ENCODE measurements at places on chromosomes 12 and 14.

GRCh38 chr14:45140661-45141187 lies 5.0 kb downstream of the FANCM start:
- DNase-seq: no peak

GRCh38 chr12:1936406-1937320 lies 18.2 kb upstream of the CACNA2D4 start:
- no peak for DNase-seq

DNA sequence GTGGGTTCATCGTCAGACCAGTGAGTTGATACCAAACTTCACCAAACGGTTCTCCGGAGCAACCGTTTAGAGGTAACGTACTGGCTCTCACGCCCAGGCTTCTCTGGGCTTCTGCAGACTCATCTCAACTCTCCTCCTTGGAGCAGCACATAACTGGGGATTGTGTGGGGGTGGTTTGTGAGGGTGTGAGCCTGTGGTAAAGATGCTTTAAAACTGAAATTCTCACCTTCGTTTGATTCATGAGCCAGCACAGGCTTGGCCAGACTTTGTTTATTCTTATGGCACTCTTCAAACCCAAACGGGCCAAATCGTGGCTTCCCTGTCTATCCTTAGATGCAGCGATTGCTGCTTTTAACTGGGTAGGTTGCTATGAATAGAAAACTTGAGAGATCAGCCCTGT lies 121.3 kb downstream of the SAMD4A start:
- no peak for DNase-seq

GRCh38 chr12:28568118-28568517 lies 377.9 kb downstream of the CCDC91 start:
- no peak for DNase-seq

GRCh38 chr14:89258728-89259273 lies 158.2 kb downstream of the FOXN3 start:
- no peak for DNase-seq

DNA sequence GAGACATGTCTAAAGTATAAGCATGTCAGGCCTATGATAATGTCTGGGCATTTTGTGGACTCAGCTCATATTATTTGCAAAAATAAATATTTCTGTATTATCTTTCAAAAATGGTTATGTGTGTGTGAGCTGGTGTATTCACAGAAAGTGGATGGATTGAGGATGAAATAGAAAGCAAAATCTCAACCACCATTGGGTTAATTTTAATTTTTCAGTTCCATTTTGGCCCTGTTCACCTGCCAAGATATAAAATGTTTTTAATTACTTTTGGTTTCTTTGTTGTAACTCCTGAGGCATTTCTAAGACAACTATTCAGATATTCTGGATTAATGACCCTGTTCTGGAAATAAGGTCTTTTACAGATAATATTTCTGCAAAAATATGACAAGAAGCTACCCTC lies 232.7 kb upstream of the PPFIA2 start:
- no peak for DNase-seq

DNA sequence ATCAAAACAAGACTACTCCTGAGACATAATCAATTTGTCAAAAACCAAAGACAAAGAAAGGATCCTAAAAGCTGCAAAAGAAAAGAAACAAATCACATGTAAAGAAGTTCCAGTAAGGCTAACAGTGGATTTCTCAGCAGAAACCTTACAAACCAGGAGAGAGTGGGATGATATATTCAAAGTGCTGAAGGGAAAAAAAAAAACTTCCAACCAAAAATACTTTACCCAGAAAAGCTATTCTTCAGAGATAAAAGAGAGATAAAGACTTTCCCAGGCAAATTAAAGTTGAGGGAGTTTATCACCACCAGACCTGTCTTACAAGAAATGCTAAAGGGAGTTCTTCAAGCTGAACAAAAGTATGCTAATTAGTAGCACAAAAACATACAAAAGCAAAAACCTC lies 91.9 kb upstream of the PPP2R5C start:
- DNase-seq: no peak

- DNase-seq: no peak
These were observed 274.9 kb downstream of the PAWR start for GRCh38 chr12:79415746-79416435.

DNA sequence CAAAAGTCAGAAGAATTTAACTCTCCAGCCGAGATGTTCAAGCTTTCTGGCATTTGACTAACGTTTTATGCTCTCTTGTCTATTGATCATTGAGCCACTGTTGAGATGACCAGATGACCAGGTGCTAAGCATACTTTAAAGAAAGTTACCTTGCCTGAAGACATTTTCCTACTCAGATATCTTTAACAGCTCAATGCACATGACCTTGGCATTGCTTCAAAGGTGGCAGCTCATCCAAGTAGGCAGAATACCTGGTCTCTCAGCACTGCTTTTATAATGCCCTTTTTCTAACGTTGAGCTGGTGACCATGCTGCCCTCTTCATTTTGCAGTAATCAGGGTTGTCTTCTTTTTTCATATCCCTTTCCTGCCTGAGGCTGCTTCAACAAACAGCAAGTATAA lies 358.1 kb downstream of the RAD51B start:
- DNase-seq: no peak

- no peak for DNase-seq
These were observed 4.4 kb downstream of the CRY1 start for GRCh38 chr12:107088912-107089311.

DNA sequence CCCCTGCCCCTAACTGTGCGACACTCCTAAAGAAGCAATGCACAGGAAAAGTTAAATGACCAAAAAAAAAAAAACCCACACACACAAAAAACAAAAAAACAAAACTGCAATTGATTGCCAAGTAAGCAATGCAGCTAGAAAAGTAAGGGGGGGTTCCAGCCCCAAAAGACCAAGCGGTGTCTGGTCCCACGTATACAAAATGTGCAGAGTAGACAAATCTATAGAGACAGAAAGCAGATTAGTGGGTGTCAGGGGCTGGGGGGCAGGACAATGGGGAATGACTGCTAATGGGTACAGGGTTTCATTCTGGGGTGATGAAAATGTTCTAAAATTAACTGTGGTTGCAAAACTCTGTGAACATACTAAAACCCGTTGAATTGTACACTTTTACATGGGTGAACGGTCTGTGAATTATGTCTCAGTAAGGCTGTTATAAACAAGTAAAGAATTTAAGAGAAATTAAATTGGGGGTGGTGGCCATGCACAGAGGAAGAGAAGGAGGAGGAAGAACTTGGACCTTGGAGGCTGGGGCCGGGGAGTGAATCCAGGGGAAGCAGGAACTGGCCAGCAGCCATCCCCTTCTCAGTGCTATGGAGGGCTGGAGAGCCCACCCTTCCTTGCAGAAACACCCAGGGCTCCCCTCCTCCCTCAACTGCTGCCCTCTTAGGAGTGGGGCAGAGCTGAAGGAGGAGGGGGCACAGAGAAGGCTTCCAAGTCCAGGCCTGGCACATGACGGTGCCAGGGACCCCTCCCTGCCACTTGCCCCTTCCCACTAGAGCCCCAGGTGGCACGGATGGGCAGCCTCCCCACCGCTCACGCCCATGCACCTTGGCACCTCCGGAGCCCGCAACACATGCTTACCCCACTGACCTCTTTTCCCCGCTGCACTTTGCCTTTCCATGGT lies 45.4 kb downstream of the KDM2B start:
- DNase-seq: no peak

- DNase-seq: no peak
These were observed 44.0 kb downstream of the FOXN4 start for GRCh38 chr12:109264943-109265650.

GRCh38 chr14:71333705-71334104 lies 426.4 kb downstream of the PCNX1 start:
- no peak for DNase-seq

DNA sequence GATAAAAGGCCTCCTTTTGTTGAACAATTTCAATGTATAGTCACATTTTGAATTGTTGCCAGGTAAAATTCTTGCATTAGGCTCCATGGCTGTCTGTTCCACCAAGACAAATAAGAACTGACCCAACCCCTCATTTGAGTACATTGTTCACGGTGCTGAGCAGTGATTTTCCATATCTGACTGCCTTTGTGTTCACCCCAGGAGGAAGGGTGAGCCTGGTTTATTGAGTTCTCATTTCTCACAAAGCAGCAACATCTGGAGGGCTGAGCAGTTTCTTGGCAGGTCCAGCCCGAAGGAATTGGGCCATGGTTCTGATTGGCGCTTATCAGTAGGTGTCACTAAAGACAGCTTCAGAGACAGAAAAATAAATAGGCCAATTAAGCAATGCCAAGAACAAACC lies 149.1 kb downstream of the BMP4 start:
- DNase-seq: no peak

DNA sequence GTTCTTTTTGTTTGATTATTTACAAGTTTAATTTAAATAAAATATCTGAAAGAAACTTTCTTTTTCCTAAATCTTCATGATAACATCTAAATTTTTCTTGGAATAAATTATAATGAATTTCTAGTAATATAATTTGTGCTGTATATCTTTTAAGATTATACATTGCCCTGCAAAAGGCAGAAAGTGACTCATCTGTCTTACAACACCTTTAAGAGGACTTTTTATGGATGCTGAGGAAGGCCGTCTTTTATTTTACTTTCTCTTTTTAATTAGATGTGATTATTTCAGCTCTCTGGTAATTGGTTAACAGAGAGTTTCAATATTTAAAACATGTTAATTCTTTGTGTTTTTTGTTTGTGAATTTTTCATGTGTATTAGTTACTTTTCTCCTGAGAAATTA lies 598.4 kb downstream of the RPL10L start:
- DNase-seq: no peak

DNA sequence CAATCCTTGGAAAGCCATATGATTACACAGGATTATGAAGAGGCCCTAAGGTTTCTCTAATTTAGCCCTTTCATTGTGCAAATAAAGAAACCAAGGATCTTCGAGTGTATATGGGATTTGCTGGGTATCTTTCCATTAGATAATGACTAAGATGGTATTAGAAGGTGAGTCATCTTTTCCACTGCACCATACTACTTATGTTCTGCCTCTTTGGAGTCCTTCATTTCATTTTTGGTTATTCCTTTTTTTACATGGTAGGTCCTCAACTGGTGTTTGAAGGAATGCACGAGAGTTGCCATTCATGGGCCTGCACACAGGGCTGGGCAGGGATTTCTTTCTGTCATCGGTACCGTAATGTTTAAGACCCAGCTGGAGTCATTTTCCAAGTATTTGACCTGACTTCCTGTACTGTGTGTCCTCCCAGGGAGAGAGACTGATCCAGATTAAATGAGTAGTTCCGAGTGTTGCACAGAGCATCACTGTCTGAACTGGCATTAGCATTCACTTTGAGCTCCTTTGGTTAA lies 85.7 kb downstream of the BORCS5 start:
- DNase-seq: no peak

GRCh38 chr12:95208678-95209077 lies 8.6 kb downstream of the FGD6 start:
- no peak for DNase-seq

DNA sequence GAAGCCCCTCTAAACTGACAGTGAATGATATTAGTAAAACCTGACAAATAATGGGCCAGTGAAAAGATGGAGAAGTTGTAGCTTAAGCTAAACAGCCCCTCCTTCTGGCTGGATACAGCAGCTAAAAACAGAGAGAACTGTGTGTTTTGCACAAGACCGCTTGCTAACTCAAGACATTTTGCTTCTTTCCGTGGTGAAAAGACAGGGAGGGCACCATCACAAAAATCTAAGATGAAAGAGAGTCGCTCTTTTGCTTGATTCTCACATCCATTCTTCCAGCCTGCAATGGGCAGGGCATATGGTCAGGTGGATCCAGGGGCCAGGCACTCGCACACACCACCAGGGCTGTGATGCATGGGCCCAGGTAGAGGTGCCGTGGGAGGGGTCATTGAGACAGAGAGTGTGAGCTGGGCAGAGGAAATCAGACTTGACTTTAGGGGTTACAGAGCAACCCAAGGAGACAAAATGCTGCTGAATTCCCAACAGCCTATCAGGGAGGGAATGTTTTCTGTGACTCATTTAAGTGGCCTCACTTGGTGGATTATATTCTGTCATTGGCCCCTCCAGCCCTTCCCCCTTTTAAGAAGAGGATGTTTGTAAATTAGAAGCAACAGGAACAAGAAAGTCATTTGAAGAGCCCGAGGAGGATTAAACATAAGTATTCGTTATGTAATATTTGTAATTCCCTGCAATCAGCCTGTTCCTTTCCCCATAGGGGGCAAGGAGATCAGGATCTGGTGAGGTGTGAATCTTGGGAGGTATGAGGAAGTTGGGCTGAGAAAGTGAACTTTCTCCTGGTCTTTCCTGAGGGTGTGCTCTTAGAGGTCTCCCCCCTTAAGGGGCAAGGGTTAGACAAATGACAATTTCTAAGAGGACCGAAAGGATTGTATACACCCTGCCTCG lies 12.3 kb downstream of the EMP1 start:
- no peak for DNase-seq

- DNase-seq: no peak
These were observed 2.4 kb upstream of the RXYLT1 start for GRCh38 chr12:63777340-63777739.

- no peak for DNase-seq
These were observed 9.9 kb downstream of the TUNAR start for GRCh38 chr14:95886366-95887056.

GRCh38 chr14:34235643-34236300 lies 226.3 kb downstream of the SPTSSA start:
- no peak for DNase-seq

Data from activated CD4-positive, CD25-positive, alpha-beta regulatory T cell treated with anti-CD3 and anti-CD28 coated beads, Interleukin-2, amount 50 U/mL, for 72 hours (primary cell).